ENCODE measurements at places on chromosomes 13 and 19. TPM values are rescaled to one million over a fixed set of nuclear protein-coding genes. Genes with fewer than 3 reads are reported as not detected.

- DNase-seq = no peak
Measured at GRCh38 chr13:76620036-76620435, 266.2 kb downstream of the KCTD12 start.

GRCh38 chr13:38564256-38565150 lies 122.4 kb upstream of the FREM2 start:
- no peak for DNase-seq

The TEX29 gene
- total RNA-seq = not detected

DNA sequence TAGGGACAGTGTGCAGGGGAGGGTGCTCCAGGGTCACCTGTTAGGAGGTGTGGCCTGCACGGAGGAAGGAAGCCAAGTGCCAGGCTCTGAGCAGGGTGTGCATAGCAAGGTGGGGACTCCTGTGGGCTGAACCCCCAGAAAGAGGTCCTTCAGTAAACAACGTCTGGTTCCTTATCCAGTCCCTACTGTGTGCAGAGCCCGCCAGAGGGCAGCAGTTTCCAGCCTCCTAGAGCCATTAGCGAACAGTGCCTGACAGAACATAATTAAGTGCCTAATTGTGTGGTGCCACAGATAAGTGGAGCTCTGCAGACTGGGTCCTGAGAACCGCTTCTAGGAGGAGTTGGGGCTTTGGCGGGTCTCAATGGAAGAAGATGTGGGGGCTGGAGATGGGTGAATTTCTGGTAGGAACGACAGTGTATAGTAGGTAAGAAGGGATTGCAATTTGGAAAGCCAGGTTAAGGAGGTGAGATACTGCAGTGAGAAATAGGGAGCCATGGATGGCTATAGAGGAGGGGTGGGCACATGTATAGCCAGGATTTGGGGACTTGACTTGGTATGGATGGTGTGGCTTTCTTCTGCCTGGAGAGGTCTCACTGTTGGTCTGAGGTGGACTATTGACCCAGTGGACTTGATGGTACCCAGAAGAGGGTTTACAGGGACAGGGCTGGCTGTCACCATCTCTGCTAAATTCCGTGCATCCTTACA lies 323.1 kb downstream of the ZNF536 start:
- DNase-seq = no peak

DNA sequence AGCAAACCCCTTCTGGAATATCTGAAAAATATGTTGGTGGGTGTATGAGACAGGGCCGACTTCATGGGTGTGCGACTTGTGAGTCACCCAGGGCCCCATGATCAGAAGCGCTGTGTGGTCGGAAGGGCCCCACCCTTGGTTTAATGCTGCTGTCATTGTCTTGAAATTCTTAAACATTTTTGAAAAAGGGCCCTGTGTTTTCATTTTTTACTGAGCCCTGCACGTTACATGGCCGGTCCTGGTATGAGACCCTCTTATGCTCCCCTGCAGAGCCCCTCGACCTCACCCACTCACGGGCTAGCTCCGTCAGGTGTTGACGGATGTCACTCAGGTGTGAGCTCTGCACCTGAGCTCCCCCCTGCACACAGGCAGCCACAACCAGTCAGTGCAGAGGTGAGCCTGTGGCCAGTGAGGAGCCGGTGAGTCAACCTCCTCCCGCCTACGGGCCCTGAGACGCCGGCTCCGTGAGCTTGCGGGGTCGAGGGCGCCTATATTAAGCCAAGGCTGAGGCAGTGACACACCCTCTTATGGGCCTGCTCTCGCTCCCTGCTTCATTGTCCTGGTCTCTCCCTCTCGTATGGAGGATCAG lies 27.7 kb downstream of the GADD45B start:
- DNase-seq = no peak

GRCh38 chr13:99059498-99060075 lies 81.7 kb upstream of the DOCK9 start:
- DNase-seq = no peak

DNA sequence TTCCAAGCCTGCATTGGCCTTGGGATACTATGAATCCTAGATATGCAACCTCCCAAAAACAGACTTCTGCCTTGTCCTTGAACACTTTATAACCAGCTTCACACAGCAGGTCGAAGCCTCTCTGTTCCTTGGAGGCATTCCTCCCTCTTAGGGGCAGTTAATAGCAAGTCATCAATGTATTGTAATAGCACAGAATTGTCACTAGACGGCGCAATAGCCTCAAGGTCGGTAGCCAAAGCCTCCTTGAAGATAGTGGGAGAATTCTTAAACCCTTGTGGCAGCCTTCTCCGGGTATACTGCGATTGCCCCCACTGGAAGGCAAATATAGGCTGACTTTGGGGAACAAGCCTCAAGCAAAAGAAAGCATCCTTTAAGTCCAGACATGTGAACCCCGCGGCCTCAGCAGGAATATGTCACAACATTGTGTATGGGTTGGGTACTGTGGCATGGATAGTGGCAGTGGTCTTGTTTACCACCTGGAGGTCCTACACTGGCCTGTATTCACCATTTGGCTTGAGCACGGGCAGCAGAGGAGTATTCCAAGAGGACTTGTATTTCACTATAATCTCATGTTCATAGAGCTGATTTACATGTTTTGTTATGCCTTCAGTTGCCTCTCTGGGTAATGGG lies 61.1 kb downstream of the ZNF431 start:
- peak; percentile 9 for DNase-seq

The TMPRSS9 gene
- total RNA-seq = not detected

The LGALS14 gene
- not detected for total RNA-seq

The CGB7 gene
- not detected for total RNA-seq

DNA sequence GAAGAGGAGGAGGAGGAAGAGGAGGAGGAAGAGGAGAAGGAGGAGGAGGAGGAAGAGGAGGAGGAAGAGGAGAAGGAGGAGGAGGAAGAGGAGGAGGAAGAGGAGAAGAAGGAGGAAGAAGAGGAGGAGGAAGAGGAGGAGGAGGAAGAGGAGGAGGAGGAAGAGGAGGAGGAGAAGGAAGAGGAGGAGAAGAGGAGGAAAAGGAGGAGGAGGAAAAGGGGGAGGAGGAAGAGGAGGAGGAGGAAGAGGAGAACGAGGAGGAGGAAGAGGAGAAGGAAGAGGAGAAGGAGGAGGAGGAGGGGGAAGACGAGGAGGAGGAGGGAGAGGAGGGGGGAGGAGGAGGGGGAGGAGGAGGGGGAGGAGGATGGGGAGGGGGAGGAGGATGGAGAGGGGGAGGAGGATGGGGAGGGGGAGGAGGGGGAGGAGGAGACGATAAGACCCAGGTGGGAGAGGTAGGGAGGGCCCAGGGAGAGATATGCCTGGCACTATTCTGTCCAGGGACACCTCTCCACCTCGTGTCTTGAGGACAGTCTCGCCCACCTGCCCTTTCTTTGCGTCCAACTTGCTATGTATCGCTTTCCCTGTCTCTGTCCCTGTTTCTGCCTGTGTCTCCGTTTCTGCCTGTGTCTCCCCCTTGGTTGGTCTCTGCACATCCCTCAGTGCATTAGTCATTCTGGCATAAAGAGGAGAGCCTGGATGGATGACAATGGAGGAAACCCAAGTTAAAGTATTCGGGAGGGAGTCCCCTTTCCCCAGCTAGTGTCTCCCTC lies 7.1 kb upstream of the KLK5 start:
- no peak for DNase-seq

DNA sequence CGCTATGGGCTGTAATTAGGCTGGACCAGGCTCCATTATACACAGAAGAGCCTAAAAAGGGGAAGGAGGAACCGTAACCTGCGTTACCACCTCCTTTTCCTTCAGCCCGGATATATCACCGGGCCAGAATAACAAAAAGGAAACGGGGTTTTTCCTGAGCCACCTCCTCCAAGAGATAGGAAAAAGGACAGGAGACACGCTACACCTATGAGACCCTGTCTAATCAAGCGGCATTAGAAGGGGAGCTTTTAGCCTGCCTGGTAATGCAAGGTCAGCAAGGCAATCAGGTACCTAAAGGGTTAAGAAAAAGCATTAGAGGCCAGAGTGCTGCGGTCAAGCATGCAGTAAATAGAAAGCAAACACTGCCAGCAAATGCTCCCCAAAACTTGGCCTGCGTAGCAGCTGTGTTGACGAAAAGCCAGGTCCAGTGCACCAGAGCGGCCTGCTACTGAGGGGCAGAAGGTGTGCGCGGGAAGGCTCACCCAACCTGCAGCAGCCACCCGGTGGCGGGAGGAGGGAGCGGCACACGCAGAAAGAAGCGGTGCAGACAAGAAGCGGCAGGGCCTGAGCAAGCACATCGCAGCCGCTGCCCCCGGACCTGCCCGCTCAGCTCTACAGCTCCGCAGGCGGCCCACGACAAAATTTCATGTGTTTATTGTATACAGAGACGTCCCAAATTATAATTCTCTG lies 1466.1 kb downstream of the UQCRFS1 start:
- DNase-seq = no peak

The COL4A1 gene
- total RNA-seq = 66.5 TPM

- peak; percentile 11 for DNase-seq
Measured at GRCh38 chr13:21043898-21044297, 17.5 kb downstream of the LATS2 start.

DNA sequence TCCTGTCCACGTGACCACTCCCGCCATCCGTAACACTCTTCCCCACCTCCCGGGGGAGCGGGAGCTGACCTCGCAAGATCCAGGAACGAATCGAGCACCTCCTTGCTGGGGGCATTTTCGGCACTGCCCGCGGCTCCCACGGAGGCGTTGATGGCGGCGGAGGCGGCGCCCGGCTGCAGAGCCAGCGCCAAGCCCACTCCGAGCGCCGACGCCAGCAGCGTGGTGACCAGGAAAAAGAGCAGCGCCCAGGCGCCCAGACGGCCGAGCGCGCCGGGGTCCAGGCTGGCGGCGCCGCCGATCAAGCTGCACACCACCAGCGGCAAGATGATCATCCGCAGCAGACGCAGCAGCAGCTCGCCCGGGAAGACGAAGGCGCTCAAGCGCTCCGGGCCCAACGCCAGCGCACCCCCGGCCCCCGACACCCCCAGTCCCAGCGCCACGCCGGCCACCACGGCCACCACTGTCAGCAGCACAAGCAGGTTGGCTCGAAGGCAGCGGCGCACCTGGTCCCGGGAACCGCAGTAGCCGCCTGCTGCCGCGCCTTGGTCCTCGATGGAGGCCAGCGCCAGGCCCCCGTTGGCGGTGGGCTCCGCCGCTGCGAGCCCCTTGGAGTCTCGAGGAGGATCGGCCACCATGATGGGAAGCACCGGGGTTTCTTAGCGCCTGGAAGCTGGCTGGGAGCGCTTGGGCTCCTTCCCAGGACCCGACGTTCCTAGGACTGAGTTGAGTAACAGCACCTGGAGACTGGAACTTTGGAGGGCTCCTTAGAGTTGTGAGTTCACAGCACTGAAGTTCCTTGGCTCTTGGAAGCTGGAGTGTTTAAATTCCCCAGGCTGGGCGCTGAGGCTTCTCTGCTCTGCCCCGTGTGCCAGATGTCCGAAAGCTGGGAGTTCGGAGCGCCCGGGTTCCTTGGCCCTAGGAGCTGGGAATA lies 798 bp downstream of the SLC1A5 start:
- peak; percentile 71 for DNase-seq

The ADAMTSL5 gene
- total RNA-seq = 1.8 TPM

DNA sequence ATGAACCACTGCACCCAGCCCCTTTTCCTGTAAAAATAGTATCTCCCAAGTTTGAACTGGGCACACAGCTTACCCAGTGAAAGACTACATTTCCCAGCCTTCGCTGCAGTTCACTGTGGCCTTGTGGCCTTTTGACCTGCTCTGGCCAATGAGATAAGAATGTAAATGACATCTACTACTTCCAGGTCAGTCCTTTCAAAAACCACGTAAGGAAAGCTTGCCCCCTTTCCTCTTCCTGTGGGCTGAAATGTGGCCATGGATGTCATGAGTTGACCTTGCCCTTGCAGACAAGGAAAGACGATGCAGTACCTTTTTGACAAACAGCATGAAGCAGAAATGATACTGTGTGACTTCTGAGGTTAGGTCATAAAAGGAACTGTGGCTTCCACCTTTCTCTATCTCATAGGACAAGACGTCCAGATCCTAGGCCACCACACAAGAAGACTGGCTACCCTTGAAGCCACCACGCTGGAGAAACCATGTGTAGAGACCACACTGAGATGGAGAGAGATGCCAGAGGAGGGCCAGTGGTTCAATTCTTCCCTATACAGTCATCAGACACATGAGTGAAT lies 19.9 kb downstream of the ACER1 start:
- no peak for DNase-seq

All from H4 (cell line).